Upper lobe of left lung (tissue), 6 donors: ENCODE measurements at places on chromosomes 2 and 18.
A peak's percentile ranks its signal among the peaks of the same experiment; 100 is the strongest.

GRCh38 chr2:239310401-239311061 is 90.3 kb downstream of the HDAC4 start:
- peak; percentile 15 for DNase-seq

- DNase-seq, result no peak
Observed at GRCh38 chr2:240620149-240620731, 5.0 kb upstream of the GPR35 start.

DNA sequence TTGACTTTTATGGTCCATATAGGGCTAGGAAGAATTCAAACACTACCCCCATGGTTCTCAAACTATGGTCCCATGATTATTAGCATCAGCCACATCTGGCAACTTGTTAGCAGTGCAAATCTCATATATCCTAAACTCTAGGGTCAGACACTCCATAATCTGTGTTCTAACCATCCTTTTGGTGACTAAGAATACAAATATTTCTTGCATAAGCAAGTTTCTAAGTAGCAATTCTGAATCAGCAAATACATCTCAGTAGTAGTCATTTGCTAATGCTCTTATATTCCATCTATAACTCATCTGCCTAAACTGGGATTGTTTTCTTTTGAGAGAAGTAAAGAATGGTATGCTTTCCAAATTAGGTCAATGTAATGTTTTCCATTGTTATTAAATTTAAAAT is 447.3 kb downstream of the TMX3 start:
- no peak for DNase-seq

GRCh38 chr2:191401287-191401686 is 156.1 kb downstream of the MYO1B start:
- DNase-seq, result no peak

- DNase-seq, result no peak
Observed at GRCh38 chr2:170973225-170973491, 44.1 kb downstream of the GORASP2 start.

GRCh38 chr18:46155641-46156051 is 51.5 kb downstream of the HAUS1 start:
- DNase-seq, result peak; percentile 28

GRCh38 chr2:120910164-120910563 is 174.5 kb downstream of the GLI2 start:
- DNase-seq, result no peak

GRCh38 chr2:85981579-85982247 is 92.9 kb upstream of the ST3GAL5 start:
- DNase-seq, result no peak

- DNase-seq, result no peak
Observed at GRCh38 chr2:200862532-200863000, 1.9 kb downstream of the CLK1 start.

DNA sequence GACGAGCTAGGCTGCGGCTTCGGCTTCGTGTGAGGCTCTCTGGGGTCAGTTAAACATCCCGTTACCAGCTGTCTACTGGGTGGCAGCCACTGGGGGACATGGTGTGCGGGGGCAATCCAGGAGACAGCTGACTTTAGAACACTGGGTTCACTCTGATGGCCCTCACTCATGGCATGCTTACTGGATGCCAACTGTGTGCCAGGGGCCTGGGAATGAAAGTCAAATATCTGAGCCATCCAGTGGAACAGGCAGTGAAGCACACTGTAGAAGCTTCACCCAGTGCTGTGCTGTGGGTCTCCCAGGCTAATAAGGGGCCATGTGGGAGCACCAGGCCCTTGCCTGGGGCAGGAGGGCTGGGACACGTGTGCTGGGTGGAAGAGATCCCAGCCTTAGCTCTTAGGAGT is 48.3 kb downstream of the GLI2 start:
- no peak for DNase-seq

DNA sequence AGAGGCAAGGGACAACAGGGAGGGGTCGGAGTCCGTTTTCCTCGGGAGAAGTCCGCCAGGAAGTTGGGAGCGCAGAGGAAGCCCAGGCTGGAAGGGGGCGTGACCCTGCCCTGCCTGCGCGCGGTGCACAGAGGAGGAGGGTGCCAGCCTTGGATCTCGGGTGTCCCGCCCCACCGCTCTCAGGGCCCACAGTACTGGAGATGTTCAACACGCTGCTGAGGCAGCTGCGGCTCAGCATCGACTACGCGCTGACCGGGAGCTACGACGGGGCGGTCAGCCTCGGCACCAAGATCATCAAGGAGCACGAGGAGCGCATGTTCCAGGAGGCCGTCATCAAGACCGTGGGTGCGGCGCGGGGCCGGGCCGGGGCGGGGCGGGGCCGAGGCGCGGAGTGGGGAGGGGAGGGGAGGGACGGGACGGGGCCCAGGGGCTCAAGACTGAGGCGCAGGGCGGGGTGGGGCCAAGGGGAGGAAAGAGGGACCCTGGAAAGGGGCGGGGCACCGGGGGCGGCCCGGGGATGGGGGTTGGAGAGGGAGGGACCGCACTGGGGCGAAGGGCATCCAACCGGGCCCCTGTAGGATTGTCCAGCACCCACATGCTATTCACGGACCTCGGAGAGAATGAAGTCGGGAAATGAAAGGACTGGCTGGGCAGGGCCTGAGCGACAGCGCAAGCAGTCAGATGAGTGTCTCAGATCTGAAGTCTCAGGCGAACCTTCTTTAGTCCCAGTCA is 36.6 kb downstream of the POMC start:
- no peak for DNase-seq

DNA sequence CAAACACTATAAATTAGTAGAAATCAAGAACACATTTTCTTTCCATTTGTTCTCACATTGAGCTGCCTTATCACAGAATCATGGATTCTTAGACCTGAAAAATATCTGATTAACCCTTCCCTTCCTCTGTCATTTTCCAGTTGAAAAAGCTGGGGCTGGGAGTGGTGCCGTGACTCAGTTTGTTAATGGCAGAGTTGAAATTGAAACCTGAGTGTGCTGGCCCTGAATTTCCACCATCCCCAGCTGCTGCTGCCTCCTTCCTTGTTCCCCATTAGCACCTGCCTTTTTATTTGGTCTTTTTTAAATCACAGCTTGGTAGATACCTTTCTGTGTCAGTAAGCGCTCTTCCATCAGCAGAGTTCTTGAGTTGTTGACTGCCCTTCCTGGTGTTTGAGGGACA is 10.6 kb downstream of the FARP2 start:
- no peak for DNase-seq

DNA sequence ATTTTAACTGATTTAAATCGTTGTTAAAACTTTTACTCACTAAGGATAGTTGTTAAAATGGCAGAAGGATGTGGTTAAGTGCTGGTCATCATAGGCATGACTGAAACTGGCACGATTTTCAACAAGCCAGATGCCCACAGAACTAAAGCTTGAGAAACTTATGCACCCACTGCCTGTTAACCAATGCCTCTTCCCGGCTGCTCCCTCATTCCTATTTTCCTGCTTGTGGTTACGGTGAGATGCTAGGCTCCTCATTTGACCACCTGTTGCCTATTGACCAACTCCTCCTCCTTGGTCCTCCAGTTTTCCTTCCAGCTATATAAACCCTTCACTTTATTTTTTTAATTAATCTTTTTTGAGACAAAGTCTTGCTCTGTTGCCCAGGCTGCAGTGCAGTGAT is 238.7 kb downstream of the TFCP2L1 start:
- DNase-seq, result no peak

DNA sequence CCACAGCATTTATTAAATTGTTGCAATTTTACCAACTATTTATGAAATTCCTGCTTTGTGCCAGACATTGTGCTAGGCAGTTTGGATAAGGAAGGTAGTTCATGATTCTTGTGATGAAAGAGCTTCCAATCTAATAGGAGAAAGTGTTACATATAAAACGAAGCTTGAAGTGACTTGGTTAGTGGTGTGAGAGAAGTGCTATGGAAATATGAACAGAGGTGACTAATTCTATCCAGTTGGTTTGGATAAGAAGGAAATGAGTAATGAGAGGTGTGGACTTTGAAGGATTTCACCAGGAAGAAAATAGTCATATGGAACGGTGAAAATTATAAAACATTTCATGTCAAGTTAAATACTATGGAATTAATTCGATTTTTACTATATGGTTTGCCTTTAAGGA is 48.6 kb downstream of the EML6 start:
- no peak for DNase-seq

DNA sequence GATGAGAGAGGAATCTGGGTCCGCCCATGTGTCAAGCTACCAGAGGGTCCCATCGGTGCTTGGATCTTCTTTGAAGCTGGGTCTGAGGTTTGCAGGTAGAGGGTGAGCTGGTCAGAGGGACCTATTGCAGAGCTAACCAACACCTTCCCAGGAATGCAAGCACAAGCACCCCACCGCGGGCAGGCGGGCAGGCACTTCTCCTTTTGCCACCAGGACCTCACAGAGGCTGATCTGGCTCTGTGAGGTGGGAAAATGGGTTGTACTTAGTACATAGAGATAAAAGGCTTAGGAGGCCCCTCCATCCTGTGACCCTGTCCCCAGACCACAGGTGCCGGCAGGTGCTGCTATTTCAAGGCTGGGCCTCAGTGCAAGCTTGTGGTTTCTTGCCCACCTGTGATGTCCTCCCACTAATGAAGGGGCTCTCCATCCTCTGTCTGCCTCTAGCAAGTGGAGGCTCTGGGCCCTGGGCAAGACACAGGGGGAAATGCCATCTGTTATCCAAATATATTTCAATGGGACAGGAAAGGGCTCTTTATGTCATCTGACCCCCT is 31.4 kb upstream of the IL37 start:
- no peak for DNase-seq

GRCh38 chr2:171217330-171217729 is 56.6 kb upstream of the TLK1 start:
- no peak for DNase-seq

DNA sequence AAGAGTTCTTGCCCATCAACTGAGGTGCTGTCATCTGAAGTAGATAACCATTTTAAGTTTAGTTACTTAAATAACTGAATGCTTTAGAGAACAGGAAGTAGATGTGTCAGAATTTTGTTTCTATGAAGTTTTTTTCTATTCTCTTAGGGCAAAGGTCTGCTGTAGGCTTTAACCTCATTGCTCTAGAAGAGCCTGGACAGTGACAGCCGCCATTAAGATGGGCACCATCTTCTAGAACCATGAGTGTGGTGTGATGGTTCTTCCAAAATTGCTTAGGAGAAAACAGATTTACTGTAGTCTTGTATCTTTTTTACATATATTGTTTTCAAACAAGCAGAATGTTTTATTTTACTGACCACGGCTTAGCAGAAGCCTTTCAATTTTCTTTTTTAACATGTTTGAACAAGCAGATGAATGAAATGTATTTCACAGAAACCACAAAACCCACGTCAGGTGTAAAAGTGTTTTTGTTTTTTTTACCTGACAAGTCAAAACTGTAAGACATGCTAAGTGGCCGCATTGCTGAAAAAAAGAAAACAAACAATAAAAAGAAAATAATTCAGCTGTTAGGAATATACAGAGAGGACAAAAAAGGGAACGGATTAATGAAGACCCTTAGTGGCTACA is 77.9 kb downstream of the PRELID3A start:
- DNase-seq, result no peak

- no peak for DNase-seq
Observed at GRCh38 chr2:214217599-214217998, 193.3 kb upstream of the VWC2L start.

DNA sequence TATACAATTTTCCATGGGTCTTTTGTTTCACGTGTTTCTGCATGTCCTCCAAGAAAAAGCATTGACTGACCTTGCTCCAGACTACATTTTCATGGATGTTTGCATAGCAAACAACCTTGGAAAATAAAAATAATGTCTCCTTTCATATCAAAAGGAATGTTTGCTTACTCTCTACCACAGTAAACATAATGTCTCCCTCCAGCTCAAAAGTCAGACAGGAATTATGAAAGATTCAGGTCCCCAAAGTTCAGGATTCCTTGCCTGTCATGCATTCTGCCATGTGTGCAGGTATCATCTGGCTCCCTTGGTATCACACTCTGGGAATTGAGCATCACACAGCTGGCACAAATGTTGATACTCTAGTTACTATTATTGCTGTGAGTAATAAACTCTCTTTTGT is 103.1 kb upstream of the ZC3H15 start:
- no peak for DNase-seq

- DNase-seq, result no peak
Observed at GRCh38 chr2:208025814-208026184, 472 bp upstream of the PLEKHM3 start.

GRCh38 chr18:49861659-49862058 is 48.3 kb upstream of the ACAA2 start:
- no peak for DNase-seq

GRCh38 chr2:11552260-11552638 is 18.4 kb downstream of the GREB1 start:
- DNase-seq, result no peak

DNA sequence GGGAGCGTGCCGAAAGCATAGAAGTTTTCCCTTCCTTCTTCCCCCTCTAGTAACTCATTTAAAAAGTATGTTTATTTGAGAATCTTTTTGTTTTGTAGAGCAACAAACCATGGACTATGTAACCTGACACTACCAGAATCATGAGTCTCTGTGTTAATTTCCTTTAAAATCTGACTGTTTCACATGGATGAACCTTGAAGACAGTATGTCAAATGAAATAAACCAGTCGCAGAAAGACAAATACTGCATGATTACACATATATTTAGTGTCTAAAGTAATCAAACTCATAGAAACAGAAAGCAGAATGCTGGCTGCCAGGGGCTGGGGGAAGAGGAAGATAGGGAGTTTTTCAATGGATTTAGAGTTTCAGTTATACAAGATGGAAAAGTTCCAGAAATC is 32.3 kb downstream of the PTPN2 start:
- no peak for DNase-seq

DNA sequence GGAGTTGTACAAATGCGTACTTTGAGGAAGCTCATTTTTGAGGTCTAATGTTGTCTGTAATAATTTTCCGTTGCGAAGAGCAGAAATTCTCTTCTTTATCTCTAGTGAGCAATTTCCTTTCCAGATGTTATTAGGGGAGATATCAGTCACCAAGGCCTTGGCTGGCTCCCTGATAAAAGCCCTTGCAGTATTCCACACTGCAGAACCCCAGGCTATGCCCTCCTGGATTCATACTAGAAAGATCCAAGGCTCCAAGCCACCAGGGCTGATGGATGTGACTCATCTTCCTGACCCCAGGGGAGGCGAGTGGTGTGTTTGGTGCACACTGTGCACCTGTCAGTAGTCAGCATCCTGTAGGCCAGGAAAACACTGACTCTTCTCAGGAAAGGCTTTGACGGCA is 34.7 kb downstream of the INO80C start:
- DNase-seq, result no peak

DNA sequence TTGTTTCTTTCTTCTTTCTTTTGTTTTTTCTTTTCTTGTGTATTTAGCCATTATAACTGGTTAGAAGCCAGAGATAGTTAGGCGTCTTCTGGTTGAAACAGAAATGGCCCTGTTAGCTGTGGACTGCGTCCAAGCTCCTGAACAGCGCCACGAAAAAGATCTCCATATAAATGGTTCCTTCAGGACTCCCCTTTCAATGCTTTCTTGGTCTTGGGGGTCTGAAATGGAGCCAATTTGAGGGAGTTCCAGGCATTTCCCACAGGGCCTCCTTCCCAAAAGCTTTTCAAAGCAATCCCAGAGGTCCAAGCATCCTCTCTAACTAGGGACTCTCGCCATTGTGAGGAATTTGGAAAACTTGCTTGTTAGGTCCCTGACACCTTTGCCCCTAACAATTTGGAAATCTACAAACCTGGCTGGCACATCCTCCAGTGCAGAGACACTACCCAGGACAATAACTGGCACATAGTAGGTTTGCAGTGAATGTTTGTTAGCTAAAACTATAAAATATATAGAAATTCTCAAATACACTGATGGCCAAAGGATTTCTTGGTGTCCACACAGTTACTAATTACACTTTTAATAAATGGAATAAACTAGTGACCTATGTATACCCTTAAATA is 80.1 kb downstream of the MYCN start:
- DNase-seq, result no peak

- no peak for DNase-seq
Observed at GRCh38 chr18:28963481-28963880, 786.6 kb upstream of the CDH2 start.

- no peak for DNase-seq
Observed at GRCh38 chr2:183455056-183455455, 330.8 kb downstream of the NUP35 start.
